ENCODE measurements at places on chromosomes 4 and X.

DNA sequence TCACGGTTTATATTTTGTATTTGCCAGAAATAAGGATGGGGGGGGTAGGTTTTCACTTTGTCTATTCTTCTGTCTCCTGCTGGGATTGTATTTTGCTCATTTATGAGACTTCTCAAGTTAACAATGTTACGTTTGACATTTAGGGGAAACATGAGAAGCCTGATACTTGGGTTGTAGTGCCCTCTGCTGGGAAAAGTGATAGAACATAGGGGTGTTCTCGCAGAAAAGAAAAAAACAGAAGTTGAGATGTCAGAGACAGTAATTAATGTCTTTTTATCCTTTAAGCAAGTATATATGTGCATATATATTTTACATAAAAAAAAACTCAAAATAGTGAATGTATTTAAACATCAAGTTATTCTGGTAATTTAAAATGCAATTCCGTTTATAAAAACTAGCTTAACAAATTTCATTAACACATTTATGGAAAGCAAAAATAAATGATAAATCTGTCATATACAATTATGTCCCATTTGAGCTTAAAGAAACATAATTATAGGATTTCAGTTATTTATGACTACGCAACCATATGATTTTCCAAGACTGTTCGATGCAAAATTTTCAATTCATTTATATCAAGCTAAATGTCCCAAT lies 46.0 kb upstream of the TMPRSS11F start:
- no peak for DNase-seq

GRCh38 chr4:142944565-142944964 lies 98.5 kb upstream of the INPP4B start:
- no peak for DNase-seq

DNA sequence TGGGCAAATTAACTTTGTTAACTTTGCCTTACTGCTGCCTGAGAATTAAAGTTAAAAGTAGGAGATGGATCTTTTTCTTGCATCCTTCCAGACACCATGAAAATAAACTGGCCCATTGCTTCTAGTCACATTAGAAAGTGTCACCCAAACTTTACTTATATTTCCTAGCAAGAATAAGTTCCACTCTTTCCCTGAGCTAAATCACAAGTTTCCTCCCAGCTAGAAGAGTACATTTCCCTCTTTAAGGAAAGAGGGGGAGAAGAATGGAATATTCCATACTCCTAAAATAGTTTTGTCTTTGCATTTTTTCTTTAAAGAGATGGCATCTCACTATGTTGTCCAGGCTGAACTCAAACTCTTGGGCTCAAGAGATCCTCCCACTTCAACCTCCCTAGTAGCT lies 53.8 kb downstream of the TMEM150C start:
- no peak for DNase-seq

DNA sequence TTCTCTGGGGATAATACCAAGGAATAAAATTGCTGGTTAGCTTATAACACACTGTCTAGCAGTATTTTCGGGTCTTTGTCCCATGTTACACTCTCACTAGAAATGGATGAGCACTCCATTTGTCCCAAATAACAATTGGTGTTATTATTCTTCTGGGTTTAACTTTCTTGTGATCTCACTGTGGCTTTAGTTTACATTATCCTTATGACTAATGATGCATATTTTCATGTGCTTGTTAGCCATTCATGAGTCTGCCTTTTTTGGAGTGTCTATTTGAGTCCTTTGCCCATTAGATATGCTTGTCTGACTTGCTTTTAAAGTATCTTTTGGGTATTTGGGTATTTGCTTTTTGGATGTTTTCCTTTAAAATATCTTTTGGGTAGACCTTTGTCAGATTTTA lies 372.9 kb upstream of the TENM3 start:
- DNase-seq = no peak

- DNase-seq = no peak
These were observed 2.1 kb downstream of the ASMTL start for GRCh38 chrX:1450361-1451161.

DNA sequence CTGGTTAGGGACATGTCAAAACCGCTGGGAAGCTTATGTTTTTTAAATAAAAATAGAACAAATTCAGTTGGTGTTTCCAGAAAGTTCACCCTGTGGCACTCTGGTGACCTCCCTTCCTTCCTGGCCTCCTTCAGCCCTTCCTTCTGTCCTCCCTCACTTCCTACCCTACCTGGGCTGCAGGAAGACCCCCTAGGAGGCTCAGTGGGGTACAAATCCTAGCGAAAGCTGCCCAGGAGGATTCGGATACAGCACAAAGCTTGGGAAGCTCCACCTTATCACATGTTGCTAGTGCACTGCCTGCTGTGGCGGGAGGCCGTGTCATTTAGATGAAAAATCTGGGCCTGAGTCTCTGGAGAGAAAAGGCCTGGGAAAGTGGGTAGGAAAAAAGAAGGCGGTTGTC lies 60.5 kb downstream of the FHDC1 start:
- no peak for DNase-seq

GRCh38 chr4:24640366-24640765 lies 56.0 kb upstream of the DHX15 start:
- no peak for DNase-seq

GRCh38 chr4:17812801-17813200 lies 2.0 kb downstream of the NCAPG start:
- DNase-seq = no peak

GRCh38 chr4:82893942-82894341 lies 3.0 kb upstream of the SEC31A start:
- no peak for DNase-seq

DNA sequence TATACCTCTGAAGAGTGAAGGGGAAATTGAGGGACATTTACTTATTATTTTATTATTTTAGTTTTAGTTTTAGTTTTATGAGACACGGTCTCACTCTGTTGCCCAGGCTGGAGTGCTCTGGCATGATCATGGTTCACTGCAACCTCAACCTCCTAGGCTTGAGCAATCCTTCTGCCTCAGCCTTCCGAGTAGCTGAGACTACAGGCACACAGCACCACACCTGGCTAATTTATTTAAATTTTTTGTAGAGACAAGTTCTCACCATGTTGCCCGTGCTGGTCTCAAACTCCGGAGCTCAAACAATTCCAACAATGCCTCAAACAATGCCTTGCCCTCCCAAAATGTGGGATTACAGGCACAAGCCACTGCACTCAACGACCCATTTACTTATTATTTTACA lies 68.4 kb upstream of the BMP2K start:
- DNase-seq = no peak

- DNase-seq = no peak
These were observed 257.3 kb upstream of the TAPT1 start for GRCh38 chr4:16483540-16483939.

- no peak for DNase-seq
These were observed 137.8 kb upstream of the NUDT6 start for GRCh38 chr4:123060039-123060770.

DNA sequence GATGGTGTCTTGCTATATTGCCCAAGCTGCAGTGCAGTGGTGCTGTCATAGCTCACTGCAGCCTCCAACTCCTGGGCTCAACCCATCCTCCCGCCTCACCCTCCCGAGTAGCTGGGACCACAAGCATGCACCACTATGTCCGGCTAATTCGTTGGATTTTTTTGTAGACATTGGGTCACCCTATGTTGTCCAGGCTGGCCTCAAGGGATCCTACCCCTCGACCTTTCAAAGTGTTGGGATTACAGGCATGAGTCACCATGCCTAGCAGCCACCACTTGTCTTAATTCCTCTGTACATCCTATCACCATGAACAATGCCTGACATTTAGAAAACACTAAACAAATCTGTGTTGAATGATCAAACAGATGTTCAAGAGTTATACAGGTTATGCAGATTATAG lies 76.7 kb downstream of the NLGN4X start:
- no peak for DNase-seq

GRCh38 chr4:90211174-90211573 lies 84.0 kb downstream of the CCSER1 start:
- no peak for DNase-seq

- DNase-seq = no peak
These were observed 50.9 kb downstream of the ABCG2 start for GRCh38 chr4:88107406-88108107.

GRCh38 chrX:110420771-110421499 lies 62.3 kb downstream of the RTL9 start:
- no peak for DNase-seq

GRCh38 chr4:14233126-14233525 lies 605.6 kb upstream of the BOD1L1 start:
- no peak for DNase-seq

GRCh38 chrX:24465532-24465865 lies 413 bp downstream of the PDK3 start:
- DNase-seq = no peak

GRCh38 chr4:163590619-163591264 lies 96.3 kb downstream of the TMA16 start:
- DNase-seq = no peak

DNA sequence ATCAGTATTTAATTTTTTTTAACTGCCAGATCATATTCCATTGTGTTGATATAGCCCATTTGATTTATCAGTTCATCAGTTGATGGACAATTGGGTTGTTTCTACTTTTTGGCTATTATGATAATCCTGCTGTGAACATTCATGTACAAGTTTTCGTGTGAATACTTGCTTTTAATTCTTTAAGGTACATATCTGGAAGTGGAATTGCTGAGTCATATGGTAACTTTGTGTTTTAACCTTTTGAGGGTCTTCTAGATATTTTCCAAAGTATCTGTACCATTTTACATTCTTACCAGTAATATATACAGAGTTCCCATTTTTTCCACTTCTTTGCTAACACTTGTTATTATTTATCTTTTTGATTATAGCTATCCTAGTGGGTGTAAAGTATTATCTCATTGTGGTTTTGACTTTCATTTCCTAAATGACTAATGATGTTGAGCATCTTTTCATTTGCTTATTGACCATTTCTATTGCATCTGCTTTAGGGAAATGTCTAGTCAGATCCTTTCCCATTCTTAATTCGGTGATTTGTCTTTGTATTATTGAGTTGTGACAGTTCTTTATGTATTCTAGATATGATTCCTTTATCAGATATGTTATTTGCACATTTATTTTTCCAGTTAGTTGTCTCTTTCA lies 75.2 kb upstream of the NUDT6 start:
- DNase-seq = no peak

DNA sequence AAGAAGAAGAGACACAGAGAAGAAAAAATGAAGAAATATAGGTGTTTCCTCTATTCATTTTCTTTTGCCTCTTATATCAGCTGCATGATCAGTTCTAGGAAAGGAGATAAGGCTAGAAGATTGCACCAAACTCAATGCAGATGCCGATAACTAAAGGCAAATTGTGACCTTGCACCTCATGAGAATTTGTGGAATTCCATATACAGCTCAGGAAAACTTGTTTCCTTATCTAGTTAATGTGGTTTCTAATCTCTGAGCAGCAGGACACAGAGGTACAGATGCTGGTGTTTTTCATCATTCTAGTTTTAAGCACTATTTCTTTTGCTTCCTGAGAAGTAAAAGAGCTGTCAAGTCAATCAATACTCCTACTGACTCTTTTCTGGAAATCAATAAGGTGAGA lies 104.6 kb upstream of the NWD2 start:
- no peak for DNase-seq

DNA sequence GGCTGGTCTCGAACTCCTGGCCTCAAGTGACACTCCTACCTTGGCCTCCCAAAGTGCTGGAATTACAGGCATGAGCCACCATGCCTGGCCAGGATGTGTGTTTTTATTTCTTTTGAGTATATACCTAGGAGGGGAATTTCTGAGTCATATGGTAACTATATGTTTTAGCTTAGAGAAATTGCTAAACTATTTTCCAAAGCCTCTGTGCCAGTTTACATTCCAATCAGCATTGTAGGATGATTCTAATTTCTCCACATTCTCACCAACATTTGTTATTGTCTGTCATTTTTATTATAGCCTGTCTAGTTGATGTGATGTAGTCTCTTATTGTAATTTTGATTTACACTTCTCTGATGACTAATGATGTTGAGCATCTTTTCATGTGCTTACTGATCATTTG lies 1576.0 kb downstream of the RPA4 start:
- no peak for DNase-seq

- DNase-seq = no peak
These were observed 5.6 kb upstream of the PCDH7 start for GRCh38 chr4:30714408-30715031.

- DNase-seq = no peak
These were observed 248.2 kb downstream of the PARM1 start for GRCh38 chr4:75180790-75181776.

- no peak for DNase-seq
These were observed 19.1 kb upstream of the CXCL3 start for GRCh38 chr4:74057588-74057987.

- DNase-seq = no peak
These were observed 53.1 kb upstream of the SPRY1 start for GRCh38 chr4:123343400-123344041.

GRCh38 chr4:113450295-113451080 lies 311.1 kb downstream of the CAMK2D start:
- no peak for DNase-seq

DNA sequence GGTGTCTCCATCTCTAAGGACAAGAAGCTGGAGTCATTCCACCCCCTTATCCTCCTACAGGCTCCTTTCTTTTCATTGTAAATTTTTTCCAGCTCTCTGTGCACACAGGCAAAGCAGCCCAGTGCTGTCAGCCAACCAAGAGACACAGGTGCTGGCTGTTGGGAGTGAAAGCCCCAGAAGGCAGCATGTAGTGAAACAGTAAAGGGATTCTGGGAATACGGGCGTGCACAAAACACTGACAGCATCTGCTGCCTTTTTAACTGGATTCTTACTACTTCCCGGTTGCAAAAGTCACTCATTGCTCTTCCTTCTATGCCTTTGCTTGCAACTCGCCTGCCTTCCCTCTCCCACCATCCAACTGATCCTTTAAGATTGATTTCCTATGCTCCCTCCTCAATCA lies 208.6 kb upstream of the PRPS2 start:
- DNase-seq = no peak

- no peak for DNase-seq
These were observed 36.2 kb downstream of the ZFP42 start for GRCh38 chr4:188031751-188032150.

GRCh38 chrX:19627081-19627480 lies 111.8 kb upstream of the MAP3K15 start:
- DNase-seq = no peak

DNA sequence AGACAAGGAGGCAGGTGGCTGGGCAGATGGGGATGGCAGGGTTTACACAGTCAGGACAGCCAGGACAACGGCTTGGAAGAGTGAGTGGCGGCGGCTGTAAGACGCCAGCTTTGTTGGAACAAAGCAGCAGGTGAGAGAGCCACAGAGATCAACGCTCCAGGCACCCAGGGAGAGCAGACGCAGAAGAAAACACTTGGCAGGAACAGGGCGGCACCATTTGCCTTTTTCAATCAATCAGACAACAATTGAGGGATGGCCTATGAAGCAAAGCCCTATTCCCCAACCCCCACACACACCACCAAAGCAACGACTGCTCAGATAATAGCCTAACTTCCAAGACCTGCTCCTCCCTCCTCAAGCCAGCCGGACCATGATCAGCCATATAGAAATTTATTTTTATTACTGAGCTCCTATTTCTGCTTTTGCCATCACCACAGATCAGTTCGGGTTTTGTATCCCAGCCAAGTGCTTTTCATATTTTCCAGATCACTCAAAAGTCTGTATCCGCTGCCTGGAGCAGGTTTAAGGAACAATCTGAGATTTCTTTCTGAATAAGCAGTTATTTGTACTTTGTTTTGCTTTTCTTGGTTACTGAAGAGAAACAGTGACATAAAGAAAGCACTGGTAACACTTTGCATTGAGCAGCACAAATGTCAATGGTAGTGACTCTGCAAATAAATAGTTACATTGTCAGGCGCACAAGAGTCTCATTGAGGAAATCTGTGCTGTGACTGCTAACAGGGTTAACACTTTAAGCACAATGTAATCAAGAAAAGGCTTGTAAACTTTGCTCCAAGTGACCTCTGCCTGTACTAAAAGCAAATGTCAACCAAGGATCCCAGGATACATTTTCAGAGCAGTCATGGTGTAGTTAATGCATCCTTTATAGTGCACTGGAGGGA lies 81.8 kb upstream of the RBPJ start:
- no peak for DNase-seq
